ENCODE measurements at places on chromosomes 2 and 18. TPM values are rescaled to one million over a fixed set of nuclear protein-coding genes. Genes with fewer than 3 reads are reported as not detected.

DNA sequence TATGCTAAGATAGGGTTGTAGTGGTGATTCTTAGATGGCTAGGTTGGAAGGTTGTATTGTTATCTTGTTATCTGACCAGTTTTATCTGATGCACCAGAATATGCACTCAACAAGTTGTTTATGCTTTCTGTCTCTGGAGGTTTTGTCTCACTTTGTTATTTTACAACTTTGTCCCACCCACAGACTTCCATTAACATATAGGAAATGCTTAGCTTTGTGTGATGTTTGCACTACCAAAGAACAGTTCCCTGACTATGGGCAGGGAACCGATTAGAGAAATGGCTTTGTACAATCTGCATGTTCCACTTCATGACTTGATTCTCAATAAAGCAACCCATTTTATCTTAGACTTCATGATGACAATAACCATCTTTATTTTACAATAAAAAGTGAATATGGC is 160.6 kb upstream of the CDH20 start:
- no peak for DNase-seq

Gene TLX2
- not detected for total RNA-seq

Gene ST8SIA5
- total RNA-seq: 0.75 TPM

GRCh38 chr2:36889795-36890194 is 76.5 kb downstream of the STRN start:
- DNase-seq: peak; percentile 79

GRCh38 chr2:109028277-109028676 is 39.3 kb upstream of the EDAR start:
- DNase-seq: no peak

- DNase-seq: no peak
These were observed 130.8 kb downstream of the CACNB4 start for GRCh38 chr2:151967829-151968722.

- peak; percentile 74 for DNase-seq
These were observed 81.8 kb upstream of the GAREM1 start for GRCh38 chr18:32552421-32553030.

GRCh38 chr2:134777593-134777992 is 58.8 kb upstream of the TMEM163 start:
- no peak for DNase-seq

DNA sequence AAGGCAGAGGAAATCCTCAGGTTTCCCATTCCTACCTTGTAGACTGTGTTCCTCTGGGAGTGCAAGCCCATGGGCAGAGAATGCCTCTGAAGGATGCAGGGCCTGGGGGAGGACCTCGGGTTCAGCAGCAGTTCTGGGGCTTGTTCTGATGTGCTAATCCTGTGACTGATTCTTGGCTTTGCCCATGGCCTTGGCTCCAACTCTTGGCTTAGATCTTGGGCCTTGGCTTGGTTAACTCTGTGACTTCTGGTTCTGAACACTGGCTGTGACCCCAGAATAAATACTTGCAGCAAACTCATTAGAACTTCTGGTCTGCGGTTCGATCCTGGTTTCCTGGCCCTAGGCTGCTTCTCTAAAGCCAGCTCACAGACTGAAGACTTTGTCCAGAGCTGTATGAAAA is 366.9 kb upstream of the ZEB2 start:
- DNase-seq: no peak

DNA sequence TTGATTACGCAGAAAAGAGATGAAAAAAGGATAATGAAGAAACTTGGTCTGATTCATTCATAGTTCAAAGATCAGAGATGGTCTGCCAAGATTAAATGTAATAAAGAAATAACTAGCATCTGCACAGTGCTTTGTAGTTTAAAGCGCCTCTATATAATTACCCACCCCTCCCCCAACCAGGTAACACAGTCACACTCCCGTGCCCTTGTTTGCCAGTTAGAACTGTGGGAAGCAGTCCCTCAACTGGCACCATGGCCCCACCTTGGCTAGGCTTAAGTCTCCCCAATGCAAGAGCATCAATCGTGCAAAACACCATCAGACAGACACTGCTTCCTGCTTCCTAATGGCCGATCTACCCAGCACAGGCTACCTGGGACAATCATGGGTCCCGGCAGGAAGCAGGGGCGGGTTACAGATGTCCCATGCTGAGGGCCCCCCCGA is 11.6 kb downstream of the ADCY3 start:
- DNase-seq: no peak

Gene PKDCC
- 2.4 TPM for total RNA-seq

DNA sequence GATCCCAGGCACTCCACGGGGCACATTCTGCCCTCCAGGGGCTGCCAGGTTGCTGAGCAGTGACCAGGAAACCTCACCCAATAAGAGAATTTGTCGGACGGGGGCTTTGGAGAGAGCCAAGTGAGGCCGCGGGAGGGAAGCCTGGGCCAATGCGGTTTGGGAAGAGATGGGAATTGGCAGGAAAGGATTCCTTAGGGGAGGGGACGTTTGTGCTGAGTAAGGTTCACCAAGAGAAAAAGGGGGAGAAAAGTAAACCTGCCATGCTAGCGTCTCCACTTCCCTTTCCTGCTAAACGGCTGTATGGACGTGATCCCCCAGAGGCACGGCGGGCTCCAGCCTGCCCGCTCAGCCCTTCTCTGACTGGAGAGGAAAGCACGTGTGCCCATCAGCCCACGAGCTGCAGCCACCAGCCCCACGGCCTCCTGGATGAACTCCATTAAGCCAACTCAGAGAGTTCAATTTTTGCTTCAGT is 194.4 kb upstream of the ID2 start:
- DNase-seq: no peak

DNA sequence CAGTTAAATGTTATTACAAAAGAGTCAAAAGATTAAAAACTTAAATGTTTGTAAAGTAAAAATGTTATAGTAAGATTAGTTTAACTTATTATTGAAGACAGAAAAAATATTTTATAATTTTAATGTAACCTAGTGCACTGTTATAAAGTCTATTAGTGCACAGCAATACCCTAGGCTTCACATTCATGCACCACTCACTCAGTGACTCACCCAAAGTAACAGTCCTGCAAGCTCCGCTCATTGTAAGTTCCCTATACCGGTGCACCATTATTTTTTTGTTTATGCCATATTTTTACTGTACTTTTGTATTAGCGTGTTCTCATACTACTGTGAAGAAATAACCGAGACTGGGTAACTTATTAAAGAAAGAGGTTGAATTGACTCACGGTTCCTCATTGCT is 759.7 kb upstream of the CDH7 start:
- DNase-seq: no peak

- peak; percentile 41 for DNase-seq
These were observed 3.7 kb downstream of the ALS2 start for GRCh38 chr2:201777043-201777442.

Gene FZD7
- 55.2 TPM for total RNA-seq

- no peak for DNase-seq
These were observed 96.5 kb downstream of the EHBP1 start for GRCh38 chr2:62801814-62802523.

GRCh38 chr2:62920070-62920469 is 130.6 kb upstream of the OTX1 start:
- DNase-seq: no peak

GRCh38 chr2:233007270-233007669 is 5.8 kb downstream of the NGEF start:
- no peak for DNase-seq

DNA sequence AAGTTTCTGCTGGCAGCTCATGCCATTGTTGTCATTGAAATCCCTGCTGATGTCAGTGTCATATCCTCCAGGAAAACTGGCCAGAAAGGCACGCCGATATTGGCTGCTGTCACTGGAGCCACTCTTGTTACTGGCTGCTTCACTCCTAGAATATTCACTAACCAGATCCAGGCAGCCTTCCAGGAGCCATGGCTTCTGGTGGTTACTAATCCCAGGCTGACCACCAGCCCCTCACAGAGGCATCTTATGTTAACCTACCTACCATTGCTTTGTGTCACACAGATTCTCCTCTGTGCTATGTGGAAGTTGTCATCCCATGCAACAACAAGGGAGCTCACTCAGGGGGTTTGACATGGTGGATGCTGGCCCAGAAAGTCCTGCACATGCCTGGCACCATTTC is 27.0 kb upstream of the MTX2 start:
- DNase-seq: no peak

- DNase-seq: no peak
These were observed 42.2 kb upstream of the ARHGAP15 start for GRCh38 chr2:143087033-143087432.

GRCh38 chr18:22152093-22152492 is 17.3 kb upstream of the GATA6 start:
- no peak for DNase-seq

- no peak for DNase-seq
These were observed 338.4 kb downstream of the SOCS6 start for GRCh38 chr18:70627182-70627802.

Gene PROC
- total RNA-seq: 0.25 TPM

GRCh38 chr18:11529081-11529480 is 80.3 kb upstream of the SLC35G4 start:
- DNase-seq: no peak

DNA sequence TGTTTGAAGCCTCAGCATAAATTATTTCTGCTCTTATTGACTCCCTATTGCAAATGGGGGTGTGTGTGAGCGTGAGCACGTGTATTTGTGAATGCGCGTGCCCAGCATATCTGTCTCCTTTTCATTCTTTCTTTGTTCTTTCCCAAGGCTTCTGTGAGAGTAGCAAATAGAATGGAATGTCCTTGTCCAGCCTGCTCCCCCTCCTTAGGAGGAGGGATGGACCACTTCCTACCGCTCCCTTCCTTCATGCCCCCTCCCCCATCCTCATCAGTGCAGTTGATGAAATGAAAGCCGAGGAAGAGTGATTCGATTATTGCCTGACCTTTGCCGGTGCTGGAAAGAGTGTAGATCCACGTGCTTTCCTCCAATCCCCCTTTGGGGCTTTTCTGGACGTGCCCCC is 102.0 kb downstream of the CPO start:
- no peak for DNase-seq

Gene OSBPL1A
- total RNA-seq: 21.2 TPM

Measured in renal cortical epithelial cell (primary cell).